ENCODE measurements at places on chromosomes 3 and 15. TPM values are rescaled to one million over a fixed set of nuclear protein-coding genes. Genes with fewer than 3 reads are reported as not detected.

Gene CCR8
- not detected for total RNA-seq

Gene NDN
- total RNA-seq: 7.5 TPM

Gene SI
- not detected for total RNA-seq

Gene PLIN1
- total RNA-seq: 0.14 TPM

Gene RASL12
- total RNA-seq: not detected

Gene TRPM1
- not detected for total RNA-seq

Gene PRSS50
- not detected for total RNA-seq

Gene PLS1
- 20.6 TPM for total RNA-seq

Gene MORC1
- total RNA-seq: not detected

Gene PAK6
- total RNA-seq: 14.1 TPM

Gene SH2D7
- not detected for total RNA-seq

Gene MESD
- total RNA-seq: 32.4 TPM

Gene MOBP
- total RNA-seq: not detected

Gene LRRC34
- total RNA-seq: 1.7 TPM

Gene LINGO1
- 0.07 TPM for total RNA-seq

Gene MITF
- total RNA-seq: 1.8 TPM

Gene ERC2
- not detected for total RNA-seq

Gene FAM3D
- total RNA-seq: not detected

Gene RASGRP1
- not detected for total RNA-seq

Gene EPHA6
- not detected for total RNA-seq

Gene GOLGA8Q
- 0.21 TPM for total RNA-seq

Gene TTC14
- total RNA-seq: 11.6 TPM

Gene LYSMD2
- total RNA-seq: 6.8 TPM

Gene IL17RE
- total RNA-seq: 12.8 TPM

Gene CIP2A
- 24.5 TPM for total RNA-seq

Gene ACTC1
- not detected for total RNA-seq

Gene NR2E3
- 0.65 TPM for total RNA-seq

Gene TUSC7
- total RNA-seq: not detected

Gene CCR5
- total RNA-seq: not detected

Gene SLC51A
- total RNA-seq: not detected

Gene CYP8B1
- total RNA-seq: not detected

Gene GPR156
- total RNA-seq: 0.35 TPM

Measured in foreskin keratinocyte (primary cell).